NCI-H526 (cell line): ENCODE measurements at places on chromosomes 4 and X.

GRCh38 chrX:137031517-137032340, 2.1 kb downstream of the GPR101 start:
- DNase-seq = peak; percentile 67

- no peak for DNase-seq
Measured at GRCh38 chr4:157043131-157043530, 32.8 kb upstream of the GLRB start.

- DNase-seq = peak; percentile 42
Measured at GRCh38 chr4:1984406-1985191, 24.2 kb downstream of the NELFA start.

DNA sequence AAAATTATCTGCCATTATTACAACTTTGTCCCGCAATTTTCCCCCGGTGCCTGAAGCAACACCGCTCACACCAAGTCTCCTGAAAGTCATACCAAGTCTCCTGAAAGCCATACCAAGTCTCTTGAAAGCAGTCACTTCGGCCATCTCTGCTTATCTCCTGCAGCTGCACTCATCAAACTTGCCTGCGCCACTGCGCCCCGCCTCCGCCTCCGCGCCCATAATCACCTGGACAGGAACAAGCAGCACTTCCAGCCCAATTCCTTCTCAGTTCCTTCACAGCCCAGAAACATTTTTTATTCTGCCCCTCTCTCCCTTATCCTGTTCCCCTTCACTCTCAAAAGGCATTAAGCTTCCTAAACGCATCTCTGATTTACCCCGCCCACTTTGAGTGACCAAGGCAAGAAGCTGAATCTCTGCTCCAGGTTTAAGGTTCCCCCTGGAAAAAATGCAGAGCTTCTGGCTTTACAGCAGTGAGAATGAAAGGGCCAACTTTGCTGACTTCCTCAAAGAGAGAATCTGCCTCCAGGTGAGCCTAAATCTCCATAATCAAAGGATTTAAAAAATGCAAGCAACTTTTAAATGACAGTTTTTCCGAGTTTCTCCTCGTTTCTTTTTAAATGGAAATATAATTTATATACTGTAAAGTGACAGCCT, 7.7 kb downstream of the GPR50 start:
- no peak for DNase-seq

DNA sequence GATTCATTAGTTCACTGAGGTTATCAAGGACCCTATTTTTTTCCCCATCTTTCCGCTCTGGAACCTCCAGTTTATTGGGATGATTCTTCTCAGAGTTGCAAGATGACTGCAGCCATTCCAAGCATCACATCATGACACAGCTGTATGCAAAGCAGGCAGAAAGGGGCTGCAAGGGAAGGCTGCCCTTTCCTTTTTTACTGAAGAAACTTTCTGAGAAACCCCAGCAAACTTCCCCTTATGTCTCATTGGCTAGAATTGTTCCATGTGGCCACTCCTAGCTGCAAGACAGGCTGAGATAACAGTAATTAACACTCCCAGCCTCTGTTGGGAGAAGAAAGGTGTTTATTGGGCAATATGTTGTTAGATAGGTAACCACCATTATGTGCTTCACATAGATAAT, 102.6 kb downstream of the SATL1 start:
- peak; percentile 14 for DNase-seq

- DNase-seq = no peak
Measured at GRCh38 chr4:2288051-2288541, 26.2 kb upstream of the MXD4 start.

- DNase-seq = no peak
Measured at GRCh38 chr4:169668069-169668721, 47.8 kb downstream of the CLCN3 start.

DNA sequence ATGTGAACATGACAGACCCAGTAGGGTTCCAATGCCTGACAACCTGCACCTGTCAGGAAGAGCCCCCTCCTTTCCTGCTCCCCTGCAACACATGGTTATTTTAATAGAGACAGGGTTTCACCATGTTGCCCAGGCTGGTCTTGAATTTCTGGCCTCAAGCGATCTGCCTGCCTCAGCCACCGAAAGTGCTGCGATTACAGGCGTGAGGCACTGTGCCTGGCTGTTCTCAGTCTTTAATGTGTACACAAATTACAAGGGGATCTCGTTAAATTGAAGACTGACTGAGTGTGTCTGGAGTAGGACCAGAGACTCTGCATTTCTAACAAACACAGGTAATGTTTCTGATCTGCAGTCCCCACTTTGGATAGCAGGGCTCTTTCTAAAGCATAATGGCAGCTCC, 55.4 kb downstream of the NPNT start:
- DNase-seq = no peak

DNA sequence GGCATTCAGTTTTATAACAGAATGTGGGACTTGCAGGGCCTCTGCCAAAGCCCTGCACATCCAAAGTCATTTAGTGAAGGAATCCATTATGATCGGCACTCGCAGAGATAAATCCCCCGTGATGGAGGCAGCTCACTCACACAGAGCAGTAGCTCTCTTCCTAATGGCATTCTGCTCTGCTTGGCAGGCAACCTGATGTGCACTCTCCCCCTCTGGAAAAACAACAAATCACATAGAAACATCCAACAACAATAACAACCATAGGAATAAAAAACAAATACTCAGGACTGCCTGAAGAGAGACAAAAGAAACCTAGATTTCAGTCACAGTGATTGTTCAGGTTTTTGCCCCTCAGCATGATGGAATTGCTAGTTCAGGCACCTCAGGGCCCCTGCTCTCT, 59.7 kb downstream of the NAA11 start:
- no peak for DNase-seq

DNA sequence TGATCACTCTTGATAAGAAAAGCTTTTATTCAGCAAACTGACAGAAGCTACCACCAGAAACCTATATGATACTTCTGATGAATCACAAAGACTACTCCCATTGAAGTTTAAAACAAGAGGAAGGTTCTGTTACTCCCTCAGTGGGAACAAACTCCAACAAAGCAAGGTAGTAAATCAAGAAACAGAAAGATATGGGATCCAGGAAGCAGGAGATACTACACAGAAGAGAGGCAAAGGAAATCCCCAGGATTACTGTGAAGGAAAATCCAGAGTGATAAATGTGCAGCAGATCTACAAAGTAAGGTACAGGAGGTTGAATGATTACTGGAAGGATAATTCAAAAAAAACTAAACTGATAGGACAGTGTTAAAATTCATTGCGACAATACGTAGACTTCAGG, 222.4 kb downstream of the HHIP start:
- DNase-seq = no peak

DNA sequence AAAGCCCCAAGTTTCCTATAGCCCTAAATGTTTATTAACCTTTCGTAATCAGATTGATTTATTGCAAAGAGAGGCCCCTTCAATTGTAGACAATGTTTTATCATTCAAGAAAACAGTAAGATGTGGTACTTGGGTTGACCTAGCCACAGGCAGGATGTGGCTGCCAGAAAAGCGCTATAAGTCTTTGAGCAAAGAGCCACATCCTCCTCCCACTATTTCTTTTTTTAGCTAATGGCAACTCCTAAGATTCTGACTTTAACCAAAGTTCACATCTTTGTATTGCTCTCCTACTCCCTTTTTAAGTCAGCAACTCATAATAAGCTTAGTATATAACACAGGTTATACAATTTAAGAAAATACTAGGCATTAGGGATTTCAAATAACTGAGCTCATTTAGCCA, 70.7 kb upstream of the PPP3CA start:
- no peak for DNase-seq

- no peak for DNase-seq
Measured at GRCh38 chr4:113433536-113434246, 327.8 kb downstream of the CAMK2D start.

DNA sequence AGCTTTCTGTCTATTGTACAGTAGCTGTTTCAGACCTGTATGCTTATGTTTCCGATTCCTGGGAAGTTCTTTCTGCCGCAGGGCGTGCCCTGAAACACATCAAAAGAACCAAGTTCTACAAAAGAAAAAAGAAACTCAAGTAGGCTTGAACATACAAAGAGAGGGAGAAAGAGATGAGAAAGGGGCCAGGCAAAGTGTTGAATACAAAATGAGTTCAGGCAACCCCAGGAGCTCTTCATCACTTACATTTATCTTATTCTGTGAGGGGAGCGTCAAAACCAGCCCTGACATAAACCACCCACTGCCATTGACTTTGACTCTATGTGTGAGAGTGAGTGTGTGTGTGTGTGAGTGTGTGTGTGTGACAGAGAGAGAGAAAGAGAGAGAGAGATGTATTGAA, 26.5 kb upstream of the ATOH1 start:
- no peak for DNase-seq

- no peak for DNase-seq
Measured at GRCh38 chr4:45409536-45409935, 683.2 kb upstream of the GNPDA2 start.

- DNase-seq = no peak
Measured at GRCh38 chr4:114997576-114998247, 115.7 kb downstream of the NDST4 start.

DNA sequence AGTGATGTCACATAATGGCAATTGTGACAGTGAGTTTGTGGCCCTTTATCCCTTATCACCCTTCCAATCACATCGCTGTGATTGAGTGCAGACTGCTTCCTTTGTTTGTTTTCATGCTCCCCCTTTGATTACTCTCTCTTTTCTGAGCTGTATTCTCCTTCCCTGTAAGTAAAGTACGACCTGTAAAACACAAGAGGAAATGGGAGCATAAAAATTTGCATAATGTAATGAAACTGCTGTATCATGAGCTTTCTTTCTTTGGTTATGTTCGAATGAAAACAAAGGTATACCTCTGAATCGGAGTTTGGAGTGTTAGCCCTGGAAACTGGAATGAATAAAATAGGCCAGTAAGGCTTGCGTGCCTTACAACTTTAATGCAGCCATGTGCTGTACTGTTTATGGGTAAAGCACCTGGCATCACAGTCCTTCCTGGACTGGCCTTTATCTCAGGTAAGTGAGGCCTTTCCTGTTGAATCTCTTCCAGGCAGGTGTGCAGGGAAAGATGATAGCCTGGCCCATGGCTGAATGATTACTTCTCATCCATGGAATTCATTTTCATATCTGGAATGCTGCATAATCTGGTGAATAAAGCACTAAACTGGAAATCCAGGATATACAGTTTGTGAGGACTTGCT, 26.6 kb upstream of the HS3ST1 start:
- DNase-seq = peak; percentile 76

- DNase-seq = peak; percentile 35
Measured at GRCh38 chrX:154750301-154751202, at the start of gene GAB3. Gene GAB3 (minus strand): TSS chrX:154751077. CDS start chrX:154751025, 52 bp downstream.

GRCh38 chr4:125421547-125421946, 106.8 kb downstream of the FAT4 start:
- DNase-seq = no peak

DNA sequence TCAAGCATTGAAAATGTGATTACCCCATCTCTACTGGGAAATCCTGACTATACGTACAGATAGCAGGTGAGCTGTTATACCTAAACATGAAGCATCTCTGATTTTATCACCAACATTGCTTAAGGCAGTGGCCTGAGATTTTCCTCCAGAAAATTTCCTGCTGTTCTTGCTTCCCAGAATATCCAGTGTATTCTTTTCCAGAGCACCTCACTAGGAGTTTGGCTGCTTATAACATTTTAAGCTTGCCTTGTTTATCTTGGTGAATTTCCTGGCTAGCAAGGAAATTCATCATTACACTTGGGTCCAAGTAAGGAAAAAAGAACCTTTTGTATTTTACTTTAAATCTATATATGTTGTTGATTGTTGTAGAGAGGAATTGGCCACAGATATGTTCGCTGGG, 73.0 kb upstream of the CLCN4 start:
- no peak for DNase-seq

DNA sequence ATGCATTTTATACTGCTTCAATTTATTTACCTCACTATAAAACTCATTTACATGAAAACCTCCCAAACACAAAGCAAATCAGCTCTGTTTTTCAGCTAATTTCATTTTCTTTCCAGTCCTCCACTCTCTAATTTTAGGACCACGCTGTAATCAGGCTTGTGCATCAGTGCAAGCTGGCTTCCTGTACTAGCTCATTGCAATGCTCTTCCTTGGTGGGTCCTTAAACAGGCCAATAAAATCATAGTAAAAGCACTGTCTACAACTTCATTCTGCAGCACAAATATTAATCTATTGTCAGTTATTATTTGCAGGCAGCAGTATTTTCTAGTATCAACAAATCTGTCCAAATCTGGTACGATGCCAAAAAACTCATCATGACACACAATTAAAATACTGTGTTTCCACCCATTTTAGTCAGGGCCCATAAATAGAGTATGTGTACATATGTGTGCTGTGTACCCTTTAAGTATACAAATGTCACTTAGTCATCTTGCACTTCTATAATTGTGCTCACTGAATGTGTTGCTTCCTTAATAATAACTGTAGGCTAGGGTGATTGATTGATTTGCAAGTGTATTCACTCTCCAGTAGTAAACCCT, 178.2 kb upstream of the HCCS start:
- no peak for DNase-seq

DNA sequence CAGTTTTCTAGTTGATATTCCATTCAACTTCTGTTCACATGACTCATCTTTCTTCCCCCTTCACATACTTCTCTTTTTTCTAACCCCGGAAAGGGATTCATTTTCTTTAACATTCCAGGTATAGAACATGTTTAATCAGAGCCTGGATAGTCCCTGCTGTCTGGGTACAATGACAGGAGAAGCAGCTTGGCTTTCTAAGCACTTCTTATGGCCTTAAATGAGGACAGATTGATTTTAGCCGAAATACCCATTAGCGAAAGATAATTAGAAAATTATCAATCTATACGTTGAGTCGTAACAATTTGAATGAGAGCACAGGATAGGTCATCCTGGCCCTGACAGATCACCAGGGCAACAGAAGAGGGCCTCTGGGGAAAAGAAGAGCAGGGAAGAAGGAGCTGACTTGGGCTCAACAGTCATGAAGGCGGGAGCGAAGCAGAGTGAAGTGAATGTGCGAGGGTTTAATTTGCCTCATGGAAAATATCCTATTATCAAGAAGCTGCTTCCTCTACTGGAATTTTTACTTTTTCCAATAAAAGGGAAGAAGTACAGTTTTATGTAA, 62.2 kb downstream of the PPP1R2C start:
- no peak for DNase-seq

GRCh38 chrX:1138476-1139184, 73.8 kb downstream of the CRLF2 start:
- no peak for DNase-seq

GRCh38 chr4:84493092-84493850, 5.8 kb downstream of the NKX6-1 start:
- DNase-seq = no peak
